ENCODE measurements at places on chromosomes 11 and 22.

GRCh38 chr11:65653229-65654225 is 9.2 kb downstream of the RELA start:
- DNase-seq = no peak

DNA sequence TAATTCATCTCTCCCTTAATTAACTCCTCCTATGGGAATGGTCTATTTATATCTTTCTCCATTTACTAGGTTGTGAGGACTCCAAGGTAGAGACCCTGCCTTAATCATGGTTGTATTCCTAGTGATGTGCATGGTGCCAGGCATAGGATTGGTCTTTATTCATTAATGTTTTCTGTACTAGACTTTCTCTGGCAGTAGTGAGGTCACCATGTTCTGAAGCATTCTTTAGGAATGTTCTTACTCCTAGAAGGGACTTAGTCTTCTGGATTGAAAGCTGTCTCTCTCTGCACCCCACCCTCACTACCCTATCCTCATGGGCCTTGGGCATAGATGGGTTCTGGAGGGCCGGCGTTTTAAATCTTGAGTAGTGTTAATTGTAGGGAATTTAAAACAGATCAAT is 10.6 kb upstream of the INSC start:
- no peak for DNase-seq

GRCh38 chr11:131674051-131674755 is 303.8 kb downstream of the NTM start:
- peak; percentile 71 for DNase-seq

DNA sequence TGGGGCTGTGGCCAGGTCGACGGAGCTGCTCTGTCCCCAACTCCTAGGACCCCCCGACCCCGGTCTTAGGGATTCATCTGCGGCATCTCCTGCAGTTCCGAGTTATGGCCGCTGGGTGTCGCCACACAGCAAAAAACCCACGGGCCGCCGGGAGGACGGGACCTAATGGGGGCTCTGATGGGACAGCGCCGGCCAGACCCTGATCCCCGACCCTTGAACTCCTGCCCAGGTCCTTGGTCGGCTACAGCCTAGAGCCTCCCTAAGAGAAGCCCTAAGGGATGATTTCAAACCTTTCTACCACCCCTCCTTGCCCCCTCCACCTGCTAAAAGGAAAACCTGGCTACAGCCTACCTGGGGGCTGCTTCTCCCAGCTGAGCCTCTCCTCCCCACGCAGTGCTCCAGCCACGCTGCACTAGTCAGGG is 30.8 kb upstream of the LRRC10B start:
- peak; percentile 94 for DNase-seq

- no peak for DNase-seq
Observed at GRCh38 chr11:68324241-68324640, 11.8 kb downstream of the LRP5 start.

DNA sequence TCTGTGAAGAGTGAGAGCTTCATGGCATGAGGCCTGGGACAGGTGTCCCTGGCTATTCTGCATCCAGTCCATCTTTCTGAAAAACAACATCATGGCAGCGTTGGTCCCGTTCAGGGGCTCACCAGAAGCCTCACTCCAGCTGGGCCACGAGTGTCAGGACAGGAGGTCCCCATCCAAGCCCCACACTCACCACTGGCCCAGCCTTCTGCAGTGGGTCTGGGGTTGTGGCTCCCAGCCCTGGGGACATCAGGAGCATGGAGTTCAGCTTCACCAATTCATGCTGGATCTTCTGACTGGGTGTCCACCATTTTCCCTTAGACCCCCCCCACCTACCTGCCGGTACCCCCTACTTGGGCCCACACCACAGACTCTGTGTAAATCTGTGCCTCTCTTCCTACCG is 400.3 kb downstream of the BRD1 start:
- DNase-seq = no peak

DNA sequence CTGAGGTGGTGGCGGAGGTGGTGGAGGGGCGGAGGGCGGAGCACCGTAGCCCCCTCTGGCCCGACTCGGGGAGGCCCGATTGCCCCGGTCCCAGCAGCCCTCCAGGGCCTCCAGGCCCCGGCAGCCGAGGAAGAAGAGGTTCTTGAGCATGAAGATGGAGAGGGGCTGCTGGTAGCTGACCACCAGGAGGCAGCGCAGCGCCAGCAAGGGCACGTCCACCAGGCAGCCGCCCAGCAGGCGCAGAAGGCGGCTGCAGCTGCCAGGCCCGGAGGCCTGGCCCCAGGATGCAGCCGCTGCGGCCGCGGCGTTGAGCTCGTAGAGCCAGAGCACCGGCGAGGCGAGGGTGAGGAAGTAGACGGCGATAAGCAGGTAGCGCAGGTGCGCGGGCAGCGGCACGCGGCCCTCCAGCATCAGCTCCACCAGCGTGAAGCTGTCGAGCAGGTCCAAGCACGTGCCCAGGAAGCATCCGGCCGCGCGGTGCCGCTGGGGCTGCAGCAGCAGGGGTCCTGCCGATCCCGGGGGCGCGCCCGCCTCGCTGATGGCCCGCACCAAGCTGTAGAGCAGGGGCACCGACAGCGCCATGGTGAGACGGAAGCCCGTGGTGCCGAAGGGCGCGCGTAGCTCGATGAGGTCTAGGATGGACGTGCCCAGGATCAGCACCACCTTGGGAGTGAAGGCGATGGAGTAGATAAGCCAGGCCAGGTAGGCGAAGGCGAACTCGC is 1.5 kb downstream of the TMEM121B start:
- peak; percentile 40 for DNase-seq

DNA sequence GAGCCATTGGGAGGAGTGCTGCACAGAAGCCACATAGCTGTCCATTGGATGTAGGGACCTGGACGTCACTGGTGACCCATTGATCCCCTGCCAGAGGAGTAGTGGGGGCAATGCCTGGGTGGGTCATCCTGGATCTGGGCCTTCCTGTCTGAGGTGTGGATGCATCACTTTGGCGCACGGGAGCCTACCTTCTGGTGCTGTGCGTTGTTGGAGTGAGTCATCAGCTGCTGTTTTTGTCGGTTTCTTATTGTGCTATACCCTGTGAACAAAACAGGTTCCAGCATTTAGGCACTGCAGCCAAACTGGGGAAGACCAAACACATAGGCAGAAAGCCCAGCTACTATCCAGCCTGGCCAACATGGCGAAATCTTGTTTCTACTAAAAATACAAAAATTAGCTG is 3.2 kb downstream of the TAF6L start:
- no peak for DNase-seq

GRCh38 chr11:110429731-110430266 is at the start of gene FDX1:
FDX1 (plus strand) TSS chr11:110429948; CDS start chr11:110430121, 173 bp downstream.
- peak; percentile 78 for DNase-seq

DNA sequence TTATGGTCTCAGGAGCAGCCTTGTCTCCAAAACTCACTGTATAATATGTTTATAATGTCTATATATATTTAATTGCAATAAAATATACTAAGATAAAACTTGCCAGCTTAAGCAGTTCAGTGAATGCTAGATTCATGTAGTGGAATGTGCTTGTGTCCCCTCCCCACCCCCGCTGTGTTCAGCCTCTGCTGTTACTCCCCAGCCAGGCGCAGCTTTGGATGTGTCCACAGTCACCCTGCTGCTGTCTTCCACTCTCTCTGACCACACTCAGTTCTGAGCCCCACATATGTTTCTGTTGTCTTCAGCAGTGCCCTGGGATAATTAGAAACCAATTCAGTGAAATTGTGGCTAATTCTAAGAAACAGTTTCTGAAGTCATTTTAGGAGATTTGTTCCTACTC is 52.2 kb downstream of the PPFIA1 start:
- DNase-seq = no peak

DNA sequence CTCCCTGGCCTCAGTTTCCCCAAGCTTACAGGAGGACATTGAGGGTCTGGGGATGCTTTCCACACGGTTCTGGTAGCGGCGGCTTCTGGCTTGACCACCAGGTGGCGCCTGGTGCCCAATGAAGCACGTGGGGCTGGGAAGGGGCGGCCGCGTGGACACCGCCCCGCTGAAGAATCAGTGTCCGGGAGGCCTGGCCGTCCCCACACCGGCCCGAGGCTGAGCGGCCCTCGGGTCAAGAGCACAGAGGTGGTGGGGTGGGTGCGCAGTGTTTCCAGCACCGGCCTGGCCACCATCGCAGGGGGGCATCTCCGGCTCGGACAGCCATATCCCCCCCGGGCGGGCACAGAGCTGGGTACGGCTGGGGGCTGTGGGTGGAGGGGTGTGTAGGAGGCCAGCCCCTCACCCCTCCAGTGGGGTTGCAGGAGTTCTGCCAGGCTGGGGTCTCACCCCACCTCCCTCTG is 27.8 kb upstream of the PPARA start:
- peak; percentile 97 for DNase-seq

DNA sequence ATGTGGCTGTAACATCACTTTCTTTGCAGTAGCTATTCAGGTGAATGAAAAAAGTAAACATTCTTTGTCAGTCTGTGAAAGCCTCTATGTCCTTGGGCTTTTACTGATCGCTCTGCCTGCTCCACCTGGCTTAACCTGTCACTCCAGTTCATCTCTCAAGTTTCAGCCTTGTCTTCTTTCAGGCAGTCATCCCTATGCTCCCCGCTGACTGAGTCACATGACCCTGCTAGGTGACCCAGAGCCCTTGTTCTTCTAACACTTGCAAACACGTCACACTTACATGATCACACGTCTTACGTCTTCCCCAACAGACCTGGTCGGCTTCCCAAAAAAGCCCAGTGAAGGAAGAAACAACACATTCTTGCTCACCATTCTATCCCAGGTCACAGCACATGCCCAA is 499.3 kb upstream of the TENM4 start:
- DNase-seq = no peak

DNA sequence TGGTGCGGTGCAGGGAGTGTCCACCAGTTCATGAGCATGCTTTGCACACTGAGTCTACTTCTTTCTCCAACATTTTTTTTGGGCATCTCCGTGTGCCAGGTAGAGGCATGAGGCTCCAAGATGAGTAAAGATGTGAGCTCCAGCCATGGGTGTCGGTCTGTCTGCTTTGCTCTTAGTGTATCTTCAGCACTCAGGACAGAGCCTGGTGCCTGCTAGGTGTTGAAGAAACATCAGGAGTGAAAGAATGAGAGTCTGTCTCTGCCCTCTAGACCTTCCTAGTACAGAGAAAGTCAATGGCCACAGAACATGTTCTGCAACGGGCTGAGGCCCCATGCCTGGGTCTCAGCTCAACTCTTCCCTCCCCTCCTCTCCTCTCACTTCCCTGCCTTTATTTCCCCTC is 486.5 kb downstream of the TBC1D22A start:
- no peak for DNase-seq

DNA sequence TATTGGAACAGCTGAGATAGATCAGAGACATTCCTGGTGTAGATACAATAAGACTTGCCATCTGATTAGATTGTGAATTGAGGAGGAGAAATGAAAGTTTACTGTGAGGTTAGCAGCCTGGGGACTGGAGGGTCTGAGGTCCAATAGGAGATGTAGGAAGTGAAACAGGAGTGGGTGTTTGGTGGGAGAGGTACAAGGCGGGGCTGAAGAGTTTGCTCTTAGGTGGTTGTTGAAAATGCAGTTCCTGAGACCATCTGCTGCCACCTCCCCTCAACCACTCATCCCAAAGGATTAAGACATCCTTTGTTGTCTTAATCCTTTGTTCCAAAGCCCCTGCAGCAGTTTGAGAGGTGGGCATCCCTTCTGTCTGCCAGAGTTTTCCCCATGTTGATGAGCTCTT is 14.8 kb downstream of the PIWIL4 start:
- DNase-seq = no peak

- no peak for DNase-seq
Observed at GRCh38 chr11:12832480-12833224, 158.4 kb downstream of the TEAD1 start.

DNA sequence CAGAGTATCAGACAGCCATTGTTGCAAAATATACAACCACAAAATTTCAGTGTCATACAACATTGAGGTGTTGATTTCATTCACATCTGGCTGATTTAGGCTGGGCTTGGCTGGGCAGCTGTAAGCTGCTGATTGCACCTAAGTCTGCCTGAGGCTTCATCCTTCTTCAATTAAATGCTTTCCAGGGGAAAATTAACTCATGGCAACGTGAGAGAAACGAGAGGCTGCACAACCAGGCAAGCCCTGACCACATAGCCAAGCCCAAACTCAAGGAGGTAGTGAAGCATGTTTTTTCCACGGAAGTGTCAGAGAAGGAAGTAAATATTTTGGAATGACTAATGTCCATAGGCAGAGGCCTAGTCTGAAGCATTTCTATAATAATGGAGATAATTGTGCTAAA is 273.8 kb upstream of the ZC3H12C start:
- no peak for DNase-seq

DNA sequence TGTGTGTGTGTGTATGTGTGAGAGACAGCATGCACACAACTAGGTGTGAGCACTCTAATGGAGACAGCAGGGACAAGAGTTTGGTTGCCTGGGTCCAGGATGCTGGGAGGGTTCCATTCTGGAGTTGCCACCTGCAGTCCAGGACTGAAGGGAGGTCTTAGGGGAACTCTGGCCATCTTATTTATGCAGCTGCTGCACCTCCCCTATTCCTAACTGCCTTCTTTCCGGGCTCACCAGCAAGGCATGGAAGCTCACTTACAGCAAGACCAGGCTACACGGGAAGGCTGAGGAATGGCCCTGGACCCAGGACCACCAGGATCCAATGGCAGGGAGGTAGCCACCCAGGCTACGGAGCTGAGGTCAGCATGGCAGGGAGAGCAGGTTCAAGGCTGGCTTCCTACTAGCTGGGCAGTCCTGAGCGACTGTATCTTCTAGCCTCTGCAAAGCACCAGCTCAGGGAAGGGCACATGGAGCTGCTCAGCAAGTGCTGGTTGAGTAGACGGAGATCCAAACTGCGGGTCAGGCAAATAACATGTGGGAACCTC is 42.2 kb upstream of the B3GAT1 start:
- DNase-seq = no peak

DNA sequence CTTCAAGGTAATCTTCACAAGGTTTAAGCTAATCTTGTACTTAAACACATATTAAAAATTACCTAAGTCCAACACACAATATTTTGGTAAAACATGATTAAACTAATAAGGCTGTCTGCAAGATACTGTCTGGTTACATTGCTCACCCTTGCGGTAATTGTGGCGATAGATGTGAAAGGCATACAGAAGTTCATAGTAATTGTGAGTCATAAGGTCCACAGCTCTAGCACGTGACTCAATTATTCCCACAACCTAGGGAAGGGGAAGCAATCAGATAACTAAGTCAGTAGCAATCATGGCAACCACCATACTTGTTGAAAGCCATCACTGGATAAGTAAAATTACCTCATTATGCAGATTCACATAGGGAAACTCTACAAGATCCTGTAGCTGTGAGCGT is 30.5 kb upstream of the FNBP4 start:
- no peak for DNase-seq

DNA sequence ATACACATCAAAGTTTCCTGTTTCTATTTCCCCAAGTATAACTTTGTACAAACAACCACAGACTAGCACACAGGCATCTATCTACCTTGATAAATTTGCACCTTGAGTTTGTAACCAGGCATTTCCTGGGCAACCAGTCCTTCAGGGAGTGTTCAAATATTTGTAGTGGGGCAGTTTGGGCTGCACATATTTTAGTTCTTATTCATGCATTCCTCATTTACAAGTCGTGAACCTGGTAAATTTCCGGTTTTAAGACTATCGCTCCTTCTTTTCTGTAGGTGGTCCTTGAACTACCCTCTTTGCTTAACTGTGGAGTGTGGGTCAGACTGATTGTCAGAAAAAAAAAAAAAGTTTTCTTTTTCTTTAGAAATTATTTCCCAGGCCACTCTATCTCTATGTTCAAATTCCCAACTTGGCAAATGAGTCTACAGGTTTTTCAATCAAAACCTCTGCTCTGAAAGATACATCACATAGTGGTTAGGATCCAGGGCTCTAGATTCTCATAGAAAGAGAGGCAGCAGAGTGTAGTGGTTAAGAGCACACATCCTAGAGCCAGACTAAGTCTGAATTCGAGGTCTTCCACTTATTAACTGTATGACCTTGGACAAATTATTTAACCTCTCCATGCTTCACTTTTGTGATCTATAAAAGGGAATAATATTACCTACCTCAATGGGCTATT is 201.5 kb downstream of the SOX6 start:
- no peak for DNase-seq
